Spinal cord (tissue), 10 donors: ENCODE measurements at places on chromosomes 1 and 21.

GRCh38 chr1:211935448-211935970 is 99.8 kb downstream of the INTS7 start:
- no peak for DNase-seq

GRCh38 chr1:153553830-153554541 is 4.9 kb upstream of the S100A3 start:
- DNase-seq = no peak

DNA sequence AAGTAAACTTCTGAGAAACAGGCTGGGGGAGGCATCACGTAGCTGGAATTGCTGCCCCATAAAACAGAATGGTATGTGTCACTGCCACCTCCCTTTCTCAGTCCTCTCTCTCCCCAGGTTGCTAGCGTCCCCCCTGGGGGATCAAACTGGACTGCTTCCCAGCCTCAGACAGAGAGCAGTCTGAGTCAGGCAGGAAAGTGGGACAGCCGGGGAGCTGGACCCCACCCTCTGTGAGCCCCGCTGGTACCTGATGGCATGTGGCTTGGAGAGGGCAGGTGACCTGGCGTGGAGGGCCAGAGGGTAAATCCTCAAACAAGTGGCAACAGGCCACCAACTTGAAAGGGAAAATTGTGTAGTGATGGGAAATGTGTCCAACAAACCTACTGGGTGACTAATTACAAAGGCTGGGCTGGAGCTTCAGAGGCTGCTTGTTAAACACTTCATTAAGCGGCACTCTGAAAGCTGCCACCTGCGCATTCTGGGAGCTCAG is 1.0 kb upstream of the SFN start:
- DNase-seq = no peak

GRCh38 chr1:109309347-109309746 is 2.5 kb upstream of the MYBPHL start:
- DNase-seq = no peak

GRCh38 chr1:14648896-14649855 is 50.7 kb downstream of the KAZN start:
- no peak for DNase-seq

- DNase-seq = no peak
Observed at GRCh38 chr1:226882631-226883409, 12.4 kb downstream of the PSEN2 start.

- DNase-seq = no peak
Observed at GRCh38 chr1:87169263-87169910, 159.3 kb upstream of the LMO4 start.

- DNase-seq = no peak
Observed at GRCh38 chr1:103170609-103171008, 62.3 kb upstream of the COL11A1 start.

DNA sequence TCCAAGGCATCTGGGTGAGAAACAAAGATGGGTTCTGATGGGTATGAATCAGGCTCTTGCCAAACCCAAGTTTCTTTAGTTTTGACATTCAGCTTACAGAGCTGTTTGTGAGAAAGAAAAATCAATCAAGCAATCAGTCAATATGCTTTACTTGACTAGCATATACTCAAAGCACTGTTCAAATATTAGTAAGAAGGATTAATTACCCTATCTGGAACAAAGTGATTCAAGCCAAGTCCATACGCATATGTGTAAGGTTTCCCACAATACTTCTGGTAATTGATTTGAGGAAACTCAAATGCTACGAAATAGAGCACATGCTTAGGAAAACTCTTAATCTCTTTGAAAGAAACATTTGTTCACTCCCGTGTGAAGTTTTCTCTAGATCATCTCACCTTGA is 18.7 kb downstream of the RPE65 start:
- no peak for DNase-seq

DNA sequence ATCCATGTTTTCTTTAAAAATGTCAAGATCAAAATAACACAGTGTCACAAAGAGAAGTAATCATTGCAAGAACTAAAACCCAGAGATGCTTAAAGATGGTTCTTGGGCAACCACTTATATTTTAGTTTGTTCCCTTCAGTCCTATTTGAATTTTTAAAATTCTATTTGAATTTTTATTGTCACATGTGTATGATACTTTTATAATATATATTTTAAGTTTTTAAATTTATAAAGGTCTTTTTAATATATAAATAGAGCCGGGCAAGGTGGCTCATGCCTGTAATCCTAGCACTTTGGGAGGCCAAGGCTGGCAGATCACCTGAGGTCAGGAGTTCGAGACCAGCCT is 22.3 kb upstream of the DISC1 start:
- DNase-seq = no peak

DNA sequence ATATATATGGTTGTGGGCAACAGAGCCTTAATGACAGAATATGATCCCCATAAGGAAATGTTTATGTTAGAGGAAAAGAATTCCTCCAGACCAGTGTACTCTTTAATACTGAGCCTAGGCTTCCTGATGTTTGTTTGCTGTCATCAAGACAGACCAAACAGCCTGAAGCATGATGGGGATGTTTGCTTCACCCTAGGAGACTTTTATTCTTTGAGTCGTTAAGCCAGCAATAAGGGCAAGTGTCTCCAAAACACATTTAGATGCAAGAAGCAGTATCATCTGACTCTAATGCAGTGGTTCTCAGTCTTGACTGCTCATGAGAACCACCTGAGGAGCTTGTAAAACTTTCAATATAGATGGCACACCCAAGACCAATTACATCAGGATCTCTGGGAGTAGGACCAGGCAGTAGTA is 33.1 kb downstream of the UBE2U start:
- DNase-seq = no peak

- DNase-seq = no peak
Observed at GRCh38 chr1:164452549-164452948, 106.4 kb upstream of the PBX1 start.

- no peak for DNase-seq
Observed at GRCh38 chr1:29283804-29284195, 47.5 kb downstream of the PTPRU start.

DNA sequence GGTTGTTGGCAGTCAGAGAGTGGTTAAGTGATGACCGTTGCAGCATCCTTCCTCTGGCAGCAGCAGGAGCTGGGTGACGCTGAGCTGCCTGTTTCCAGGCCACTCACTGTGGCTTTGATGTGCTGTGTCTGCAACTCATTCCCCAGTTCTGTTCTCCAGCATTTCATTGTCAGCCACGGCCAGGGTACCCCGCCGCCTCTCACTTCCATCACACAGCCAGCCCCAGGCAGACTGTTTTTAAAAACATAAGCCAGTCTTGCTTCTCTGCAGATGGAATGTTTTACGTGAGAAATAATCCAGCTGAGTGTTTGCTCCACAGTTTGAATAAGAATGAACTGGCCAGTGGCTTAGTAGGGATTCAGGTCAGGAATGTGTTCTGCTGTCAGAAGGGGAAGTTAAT is 21.5 kb upstream of the ST6GALNAC3 start:
- no peak for DNase-seq

DNA sequence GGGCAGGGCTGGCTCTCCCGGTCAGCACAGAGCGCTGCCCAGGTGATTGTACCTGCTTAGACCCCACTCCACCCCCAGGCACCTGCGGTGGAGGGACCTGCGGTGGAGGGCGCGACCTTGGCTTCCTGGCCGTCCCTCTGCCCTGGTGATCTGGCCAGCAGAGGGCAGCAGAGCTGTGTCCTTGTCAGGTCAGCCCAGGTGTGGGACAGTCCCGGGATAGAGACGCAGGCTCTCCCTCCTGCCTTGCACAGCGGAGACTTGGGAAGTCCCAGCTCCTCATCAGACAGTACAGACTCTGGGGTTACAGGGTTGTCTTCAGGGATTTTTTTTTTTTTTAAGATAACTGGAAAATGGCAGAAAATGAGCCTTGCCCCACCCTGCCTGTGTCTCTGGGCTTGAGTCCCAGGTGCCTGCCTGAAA is 10.0 kb downstream of the SLX9 start:
- peak; percentile 76 for DNase-seq

DNA sequence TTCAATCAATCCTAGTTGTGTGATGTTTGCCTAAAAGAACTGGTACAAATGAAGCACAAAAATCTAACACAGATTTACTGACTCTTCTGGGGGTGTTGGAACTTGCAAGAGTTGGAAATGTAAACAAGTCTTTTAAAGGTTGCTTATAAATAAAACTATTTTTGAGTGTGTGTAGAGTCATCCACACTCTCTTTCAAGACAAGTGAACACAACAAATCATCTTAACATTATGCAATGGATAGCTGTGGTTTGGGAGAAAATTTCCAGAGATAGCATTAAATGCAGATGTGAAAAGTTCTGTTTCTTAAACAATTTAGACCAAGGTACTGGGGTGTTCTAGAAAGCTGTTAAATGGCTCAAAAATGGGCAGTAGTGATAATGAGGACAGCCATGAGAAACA is 28.7 kb downstream of the C1orf87 start:
- DNase-seq = no peak

DNA sequence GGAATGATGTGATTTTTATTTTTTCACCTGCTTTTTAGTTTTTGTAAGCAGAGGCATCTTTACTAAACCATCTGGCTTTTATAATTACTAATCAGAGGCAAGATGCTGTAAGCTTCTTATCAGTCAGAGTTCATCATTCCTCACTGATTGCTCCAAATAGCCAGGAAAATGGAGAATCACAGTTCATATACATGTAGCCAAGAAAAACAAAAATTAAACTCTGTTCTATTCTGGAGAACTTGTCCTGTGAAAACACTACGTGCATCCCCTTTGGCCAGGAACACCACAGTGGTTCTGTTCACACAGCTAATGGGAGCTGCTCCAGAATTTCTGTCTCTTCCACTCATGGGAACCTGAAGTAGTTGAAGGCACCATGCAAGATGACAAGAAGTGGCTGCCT is 725.5 kb upstream of the CHRM3 start:
- no peak for DNase-seq

DNA sequence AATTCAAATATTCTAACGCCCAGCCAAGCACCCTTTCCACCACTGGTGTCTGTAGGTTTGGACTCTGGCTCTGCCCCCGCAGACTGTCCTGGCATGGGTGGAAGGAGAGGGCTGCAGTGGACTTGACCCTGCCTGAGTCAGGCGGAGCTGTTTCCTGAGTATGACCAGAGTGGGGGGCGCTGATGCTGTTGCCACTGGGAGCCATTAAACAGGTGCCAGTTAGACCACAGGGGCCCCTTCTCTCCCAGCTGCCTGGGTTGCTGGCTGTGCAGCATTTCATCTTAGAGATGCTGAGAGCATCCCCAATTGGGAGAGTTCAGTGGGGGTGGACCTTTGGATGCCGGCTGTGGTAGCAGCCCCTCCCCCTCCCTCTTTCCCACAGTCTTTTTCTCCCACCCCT is 539.5 kb downstream of the MATN1 start:
- DNase-seq = no peak

DNA sequence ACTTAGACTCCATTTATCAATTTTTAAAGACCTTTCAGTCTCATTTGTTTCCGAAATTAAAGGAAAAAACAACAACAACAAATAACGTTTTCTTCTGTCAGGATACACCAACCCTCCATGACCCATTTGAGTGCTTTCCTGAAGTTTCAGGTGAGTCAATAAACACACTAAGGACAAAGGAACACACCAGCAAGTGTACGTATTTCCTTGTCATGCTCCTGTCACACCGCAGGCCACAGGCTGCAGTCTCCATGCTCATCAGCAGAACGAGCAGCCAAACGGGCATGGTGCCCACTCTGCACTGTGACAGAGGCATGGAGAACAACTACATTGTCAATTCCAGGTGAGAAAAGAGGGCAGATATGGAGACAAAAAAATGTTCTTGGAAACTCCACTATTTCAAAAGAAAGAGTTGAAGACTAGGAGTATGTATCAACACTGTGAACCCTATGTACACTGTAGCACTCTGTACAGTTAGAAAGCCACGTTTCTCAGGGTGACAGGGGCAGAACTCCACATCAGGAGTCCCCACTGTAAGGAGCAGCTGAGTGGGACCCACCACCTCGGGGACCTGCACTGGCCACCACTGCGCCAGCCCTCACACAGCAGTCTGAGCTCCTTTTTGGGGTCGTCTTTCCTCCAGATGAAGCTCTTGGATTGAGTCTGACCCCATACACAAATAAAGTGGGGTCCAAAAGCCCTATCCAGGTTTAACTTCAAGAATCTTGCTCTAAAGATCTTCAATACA is 2.6 kb downstream of the PTTG1IP start:
- no peak for DNase-seq

GRCh38 chr1:202547215-202547614 is 163.0 kb downstream of the SYT2 start:
- no peak for DNase-seq

- no peak for DNase-seq
Observed at GRCh38 chr1:6285336-6285735, 24.4 kb upstream of the GPR153 start.

DNA sequence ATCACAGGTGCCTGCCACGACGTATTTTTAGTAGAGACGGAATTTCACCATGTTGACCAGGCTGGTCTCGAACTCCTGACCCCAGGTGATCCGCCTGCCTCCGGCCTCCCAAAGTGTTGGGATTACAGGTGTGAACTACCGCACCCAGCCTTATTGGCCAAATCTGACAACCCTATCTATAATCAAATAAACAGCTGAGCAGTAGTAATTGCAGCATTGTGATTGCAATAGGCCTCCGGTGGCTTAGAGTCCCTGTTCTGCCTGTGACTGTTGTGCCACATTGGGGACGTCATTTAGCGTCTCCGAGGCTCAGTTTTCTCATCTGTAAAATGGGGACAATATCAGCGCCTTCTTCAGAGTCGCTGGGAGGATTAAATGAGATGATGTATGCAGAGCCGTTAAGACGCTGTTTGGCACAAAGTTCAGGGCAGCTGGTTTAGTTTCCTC is 569 bp upstream of the CAPN2 start:
- no peak for DNase-seq

DNA sequence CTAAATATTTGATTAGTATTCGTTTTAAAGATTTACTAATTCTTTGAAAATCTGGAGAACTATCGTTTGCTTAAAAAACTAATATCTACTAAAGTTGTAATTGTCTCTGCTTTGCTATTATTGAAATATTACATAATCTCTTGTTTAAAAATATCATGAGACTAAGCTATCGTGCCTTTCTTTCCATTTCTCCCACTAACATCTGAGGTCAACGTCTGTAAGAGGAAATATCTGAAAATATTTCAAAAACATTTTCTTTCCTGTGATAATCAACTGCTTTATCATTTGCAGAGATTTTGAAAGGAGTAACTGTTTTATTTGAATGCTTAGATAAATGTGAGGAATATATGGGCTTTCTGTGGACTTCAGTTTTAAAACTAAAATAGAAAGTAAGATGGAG is 694.1 kb downstream of the USP25 start:
- no peak for DNase-seq

GRCh38 chr1:243680860-243681259 is 169.2 kb downstream of the AKT3 start:
- no peak for DNase-seq

GRCh38 chr1:86396498-86396890 is 371 bp upstream of the ODF2L start:
- no peak for DNase-seq

DNA sequence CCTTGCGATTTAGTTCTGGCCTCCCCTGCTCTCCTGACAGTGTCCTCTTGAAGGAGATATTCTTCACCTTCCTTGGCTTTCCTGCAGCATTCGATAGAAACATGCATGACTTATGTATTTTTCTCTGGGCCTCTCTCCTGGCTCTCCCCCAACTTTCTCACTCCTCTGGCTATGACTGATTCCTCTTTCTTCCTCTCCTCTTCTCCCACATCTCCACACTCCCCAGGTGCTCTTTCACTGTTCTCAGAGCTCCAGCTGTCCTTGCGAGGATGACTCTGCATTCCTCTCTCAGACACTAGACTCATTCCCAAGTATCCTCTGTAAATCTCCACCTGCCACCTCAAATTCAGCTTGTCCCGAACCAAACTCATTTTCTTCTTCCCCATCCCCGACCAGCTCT is 18.0 kb downstream of the LRRC42 start:
- no peak for DNase-seq

GRCh38 chr1:81894867-81895266 is 94.1 kb downstream of the ADGRL2 start:
- no peak for DNase-seq
